ENCODE measurements at places on chromosomes 11 and 22.

GRCh38 chr11:85740481-85741400 is 54.7 kb upstream of the CCDC89 start:
- DNase-seq, result no peak

- DNase-seq, result no peak
Measured at GRCh38 chr11:40139066-40139465, 1320.4 kb downstream of the LRRC4C start.

- no peak for DNase-seq
Measured at GRCh38 chr11:47185305-47186075, 744 bp downstream of the PACSIN3 start.

GRCh38 chr11:79486242-79486984 is 45.6 kb upstream of the TENM4 start:
- no peak for DNase-seq

GRCh38 chr11:119319700-119320239 is 2.8 kb upstream of the MCAM start:
- no peak for DNase-seq

- no peak for DNase-seq
Measured at GRCh38 chr22:38415561-38416321, 39.3 kb downstream of the KCNJ4 start.

DNA sequence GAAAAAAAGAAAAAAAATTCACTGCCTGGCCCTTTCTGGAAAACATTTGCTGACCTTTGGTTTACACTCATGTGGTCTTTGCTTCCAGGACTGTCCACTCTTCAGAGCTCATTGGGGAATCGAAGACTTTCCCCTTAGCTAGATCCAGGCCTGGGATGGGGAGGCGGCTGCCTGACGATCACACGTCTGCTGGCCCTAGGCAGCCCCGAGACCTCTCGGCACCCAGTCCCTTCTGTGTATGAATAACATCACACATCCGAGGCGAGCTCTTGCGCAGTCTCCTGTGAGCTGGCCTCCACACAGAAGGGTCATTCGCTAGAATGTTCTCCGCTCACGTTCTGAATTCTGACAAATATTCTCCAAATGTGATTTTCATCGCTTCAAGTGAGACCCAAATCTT is 25.7 kb upstream of the GAL start:
- DNase-seq, result no peak

DNA sequence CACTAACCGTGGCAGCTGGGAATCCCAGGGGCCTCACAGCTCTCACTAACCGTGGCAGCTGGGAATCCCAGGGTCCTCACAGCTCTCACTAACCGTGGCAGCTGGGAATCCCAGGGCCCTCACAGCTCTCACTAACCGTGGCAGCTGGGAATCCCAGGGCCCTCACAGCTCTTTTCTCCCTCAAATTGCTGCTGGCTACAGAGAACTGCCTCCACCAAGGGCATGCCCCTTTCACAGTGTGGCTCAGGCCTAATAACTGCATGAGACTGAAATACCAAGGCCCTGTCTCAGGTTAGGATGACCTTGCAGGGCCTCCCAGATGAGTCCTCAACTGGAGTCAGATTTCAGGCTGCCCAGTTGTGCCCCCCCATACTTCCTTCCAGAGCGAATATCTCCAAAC is 35.1 kb upstream of the GGTLC2 start:
- no peak for DNase-seq

DNA sequence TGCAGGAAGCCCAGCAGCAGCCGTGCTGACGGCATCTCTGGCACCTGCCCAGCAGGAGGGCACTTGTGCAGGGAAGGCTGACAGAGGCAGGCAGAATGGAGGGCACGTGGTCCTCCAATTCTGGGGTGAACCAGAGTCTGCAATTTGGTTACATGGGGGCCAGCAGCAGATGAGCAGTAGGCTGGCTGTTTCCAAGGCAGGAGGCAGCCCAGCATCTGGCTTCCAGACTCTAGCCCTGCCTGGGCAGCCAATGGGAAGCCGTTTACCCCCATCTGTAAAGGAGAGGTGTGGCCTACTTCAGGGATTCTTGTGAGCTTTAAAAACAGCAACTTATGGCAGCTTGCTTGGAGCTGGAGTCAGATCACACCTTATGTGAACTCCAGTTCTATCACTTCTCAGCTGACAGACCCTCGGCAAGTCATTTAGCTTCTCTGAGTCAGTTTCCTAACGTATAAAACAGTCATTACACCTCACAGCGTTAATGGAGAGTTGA is 27.9 kb upstream of the RASL10A start:
- DNase-seq, result no peak

- no peak for DNase-seq
Measured at GRCh38 chr11:65571420-65571819, 918 bp upstream of the FAM89B start.

- DNase-seq, result peak; percentile 91
Measured at GRCh38 chr11:109644152-109644551, 222.2 kb downstream of the C11orf87 start.

DNA sequence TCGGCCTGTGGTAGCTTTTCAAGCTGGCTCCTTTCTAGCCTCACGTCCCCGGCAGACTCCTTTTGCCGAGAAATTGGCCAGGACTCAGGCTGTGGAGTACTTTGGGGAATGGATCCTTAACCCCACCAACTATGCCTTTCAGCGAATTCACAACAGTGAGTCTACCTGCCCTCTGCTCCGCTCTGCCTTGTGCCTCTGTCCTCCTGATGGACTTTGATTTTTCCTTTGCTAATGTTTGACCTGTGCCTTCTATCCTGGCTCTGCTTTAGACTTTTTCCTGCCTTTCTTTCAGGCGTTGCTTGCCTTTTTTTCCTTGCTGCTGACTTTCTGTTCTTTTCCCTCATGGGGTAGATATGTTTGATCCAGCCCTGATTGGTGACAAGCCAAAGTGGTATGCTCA is 12.5 kb downstream of the MADD start:
- DNase-seq, result no peak

DNA sequence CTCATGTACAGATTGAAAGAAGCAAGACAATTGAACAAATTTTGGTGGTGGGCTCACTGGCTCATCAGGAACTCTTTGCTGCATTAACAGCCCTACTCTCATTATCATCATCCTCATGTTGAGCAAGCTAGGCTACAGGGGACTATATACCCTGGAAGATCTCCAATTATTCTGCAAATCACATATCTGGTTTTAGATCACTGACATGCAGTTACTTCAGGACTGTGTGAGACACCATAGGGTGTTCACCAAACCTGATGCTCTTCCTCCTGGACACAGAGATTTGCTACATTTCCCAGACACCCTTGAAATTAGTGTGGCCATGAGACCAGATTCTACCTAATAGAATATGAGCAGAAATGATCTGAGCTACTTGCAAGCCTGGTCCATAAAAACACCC is 23.0 kb upstream of the ME3 start:
- DNase-seq, result no peak

DNA sequence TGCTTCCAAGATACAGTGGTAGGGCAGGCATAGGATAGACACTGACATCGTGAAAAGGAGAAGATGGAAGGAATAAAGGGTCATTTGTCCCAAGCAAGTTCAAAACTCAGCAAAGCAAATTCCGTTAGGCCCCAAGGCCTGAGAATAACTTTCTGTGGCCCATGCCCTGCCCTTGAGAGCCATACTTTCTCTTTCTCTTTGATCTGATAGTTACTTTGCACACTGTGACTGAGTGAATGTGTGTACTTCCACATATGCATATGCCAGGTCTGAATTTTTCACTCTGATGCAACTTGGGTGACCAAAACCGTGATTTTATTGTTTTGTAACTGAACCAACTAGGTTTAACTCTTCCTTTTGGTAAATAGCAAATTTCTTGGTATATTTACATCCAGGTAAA is 371.5 kb downstream of the RAB38 start:
- no peak for DNase-seq

- no peak for DNase-seq
Measured at GRCh38 chr11:116504541-116505297, 268.1 kb downstream of the BUD13 start.

- no peak for DNase-seq
Measured at GRCh38 chr11:70210051-70210501, 7.0 kb downstream of the FADD start.

DNA sequence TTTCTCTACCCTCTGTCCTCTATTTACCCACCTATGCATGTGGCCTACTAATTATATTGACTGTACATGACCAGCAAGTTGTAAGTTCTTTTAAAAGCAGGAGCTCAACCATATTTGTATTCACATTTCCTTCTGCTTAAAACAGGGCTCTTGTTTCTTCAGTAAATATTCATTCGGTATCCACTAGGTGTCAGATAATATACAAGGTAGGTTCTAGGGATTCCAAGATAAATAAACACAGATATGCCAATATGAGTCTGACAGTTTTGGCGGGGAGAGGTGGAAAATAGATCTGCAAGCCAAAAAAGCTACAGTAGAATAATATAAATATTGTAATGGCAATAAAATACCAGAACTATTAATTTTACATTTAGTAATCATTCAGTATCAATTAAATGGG is 15.3 kb upstream of the RAB30 start:
- no peak for DNase-seq

GRCh38 chr11:35787013-35787504 is 124.5 kb downstream of the TRIM44 start:
- no peak for DNase-seq

GRCh38 chr11:43925063-43925931 is 17.1 kb upstream of the C11orf96 start:
- DNase-seq, result no peak

- DNase-seq, result no peak
Measured at GRCh38 chr11:97622795-97623194, 1233.0 kb downstream of the JRKL start.

GRCh38 chr11:72750556-72751115 is 1.6 kb downstream of the ARAP1 start:
- DNase-seq, result no peak

GRCh38 chr22:50507991-50508884 is at the start of gene NCAPH2:
TSS of gene NCAPH2 (plus strand) at chr22:50508224. CDS start at chr22:50508338, 114 bp downstream.
- peak; percentile 92 for DNase-seq

DNA sequence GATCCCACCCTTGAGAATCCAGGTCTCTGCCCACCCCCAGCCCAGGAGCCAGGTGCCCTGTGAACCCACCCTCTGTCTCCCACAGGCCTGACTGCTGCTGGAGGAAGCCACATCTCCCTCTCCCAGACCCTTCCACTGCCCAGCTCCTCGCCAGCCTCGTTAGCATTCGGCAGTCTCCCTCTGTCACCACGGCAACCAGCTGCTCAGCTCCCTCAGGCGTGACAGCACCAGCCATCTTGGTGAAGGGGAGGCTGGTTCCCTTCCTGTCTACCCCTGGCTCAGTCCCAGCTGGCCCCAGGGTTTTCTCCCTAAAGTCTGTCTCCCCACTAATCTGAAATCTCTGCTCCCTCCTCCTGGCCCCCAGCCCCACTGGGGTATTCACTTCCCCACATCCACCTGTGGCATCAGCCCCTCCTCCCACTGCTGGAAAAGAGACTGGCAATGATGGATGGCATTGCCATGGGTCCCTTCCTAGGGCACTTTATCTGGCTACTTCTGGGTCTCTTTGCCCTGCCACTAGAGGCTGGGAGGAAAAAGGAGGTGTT is 28.1 kb downstream of the NRXN2 start:
- DNase-seq, result no peak

GRCh38 chr11:8286886-8287285 is 23.2 kb upstream of the LMO1 start:
- no peak for DNase-seq

DNA sequence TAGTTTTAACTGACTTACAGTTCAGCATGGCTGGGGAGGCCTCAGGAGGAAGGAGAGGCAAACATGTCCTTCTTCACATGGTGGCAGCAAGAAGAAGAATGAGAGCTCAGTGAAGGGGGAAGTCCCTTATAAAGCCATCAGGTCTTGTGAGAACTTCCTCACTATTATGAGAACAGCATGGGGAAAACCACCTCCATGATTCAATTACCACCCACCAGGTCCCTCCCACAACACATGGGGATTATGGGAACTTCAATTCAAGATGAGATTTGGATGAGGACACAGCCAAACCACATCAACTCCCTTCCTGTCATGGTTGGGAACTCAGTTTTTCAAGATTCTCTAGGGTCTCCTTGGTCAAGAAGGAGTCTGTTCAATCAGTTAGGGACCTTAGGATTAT is 432.9 kb upstream of the CNTN5 start:
- DNase-seq, result no peak

Measured in cerebellar nuclear complex (tissue), 1 donor.